Left hindlimb (tissue), 1 donor: ENCODE measurements at places on chromosomes 5 and 9.

DNA sequence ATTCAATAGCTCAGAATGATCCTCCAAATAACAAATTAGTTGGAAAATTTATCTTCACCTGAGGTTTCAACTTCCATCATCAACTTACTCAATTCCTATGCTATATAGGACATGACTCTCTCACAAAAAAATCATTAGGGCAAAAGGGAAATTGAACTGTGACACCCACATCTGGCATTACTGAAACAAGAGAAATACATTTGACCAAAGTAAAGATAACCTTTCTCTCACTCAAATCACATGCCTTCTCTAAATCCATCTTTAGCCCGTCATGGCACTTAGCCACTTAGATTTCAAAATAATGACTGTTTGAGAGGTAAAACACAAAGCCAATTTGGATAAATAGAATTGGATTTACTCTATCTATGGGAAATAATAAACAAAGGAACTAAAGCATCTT, 126.4 kb downstream of the ADAMTS6 start:
- no peak for DNase-seq

GRCh38 chr5:131976414-131977211, 31.1 kb upstream of the MEIKIN start:
- DNase-seq = no peak

DNA sequence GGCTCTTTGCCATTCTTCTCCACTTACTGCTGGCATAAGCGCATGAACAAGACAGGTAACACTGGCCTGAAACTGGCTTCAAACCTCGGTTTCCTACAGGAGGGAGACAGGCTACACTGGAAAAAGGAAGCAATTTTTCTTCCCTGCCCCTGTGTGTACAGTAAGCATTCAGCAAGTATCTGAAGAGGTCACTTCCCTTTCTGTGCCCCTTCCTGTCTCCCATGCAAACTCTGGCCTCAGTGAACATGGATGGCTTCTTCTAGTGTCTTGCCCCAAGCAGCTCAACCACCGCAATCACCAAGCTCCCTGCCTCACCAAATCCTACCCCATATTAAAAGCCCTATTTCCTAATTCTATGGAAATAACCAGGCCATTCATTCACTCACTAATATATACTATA, 42.4 kb downstream of the SERINC5 start:
- DNase-seq = no peak

DNA sequence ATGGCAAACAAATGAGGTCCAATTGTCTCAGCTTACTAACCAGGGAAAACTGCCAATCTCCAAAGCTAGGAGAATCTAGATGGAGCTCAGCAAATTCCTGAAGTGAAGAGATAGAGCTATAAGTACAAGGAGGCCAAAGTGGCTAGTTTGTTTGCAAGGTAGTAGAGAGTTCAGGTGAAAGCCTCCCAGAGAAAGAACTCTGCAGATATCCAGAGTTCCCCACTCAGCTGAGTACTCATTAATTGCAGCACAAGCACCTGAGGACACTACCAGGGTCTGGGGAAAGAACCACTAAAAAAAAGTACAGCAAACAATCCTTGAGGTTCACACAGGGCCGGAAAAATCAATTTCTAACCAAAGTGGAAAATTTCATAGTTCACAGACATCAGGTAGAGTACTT, 250.9 kb downstream of the TMEM232 start:
- DNase-seq = no peak

- DNase-seq = peak; percentile 67
Measured at GRCh38 chr9:36074870-36075532, 38.3 kb downstream of the RECK start.

DNA sequence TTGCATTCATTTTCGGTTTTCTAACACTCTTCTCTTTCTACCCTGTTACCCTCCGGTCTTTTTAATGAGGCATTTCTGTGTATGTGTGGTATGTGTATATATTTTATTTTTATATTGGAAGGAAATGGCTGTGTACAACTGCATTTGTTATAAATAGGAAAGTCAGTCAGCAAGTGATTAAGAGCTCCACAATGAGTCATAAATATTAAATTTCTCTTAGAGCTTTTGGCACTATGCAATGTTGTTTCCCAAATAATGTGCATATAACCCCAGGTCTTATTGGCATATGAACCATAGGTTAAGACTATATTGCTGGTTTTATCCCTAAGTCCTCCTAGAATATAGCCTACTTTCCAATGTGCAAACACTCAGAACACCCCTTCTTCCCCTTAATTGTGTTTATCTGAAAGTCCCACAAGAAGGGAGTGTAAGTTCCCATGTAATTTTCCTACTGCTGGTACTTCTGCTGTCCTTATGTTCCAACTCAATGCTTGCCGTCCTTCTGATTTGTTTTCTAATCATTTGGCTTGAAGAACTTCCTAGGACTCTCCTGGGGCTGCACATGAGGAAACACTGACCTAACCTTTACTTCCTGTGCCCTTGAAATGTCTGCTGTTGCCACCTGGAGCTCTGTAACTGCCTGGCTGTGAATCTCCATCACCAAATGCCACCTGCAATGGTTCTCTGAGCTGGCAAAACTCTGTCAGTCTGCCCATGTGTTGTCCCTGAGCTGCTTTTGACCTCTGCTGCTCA, 65.5 kb upstream of the PCSK5 start:
- no peak for DNase-seq

DNA sequence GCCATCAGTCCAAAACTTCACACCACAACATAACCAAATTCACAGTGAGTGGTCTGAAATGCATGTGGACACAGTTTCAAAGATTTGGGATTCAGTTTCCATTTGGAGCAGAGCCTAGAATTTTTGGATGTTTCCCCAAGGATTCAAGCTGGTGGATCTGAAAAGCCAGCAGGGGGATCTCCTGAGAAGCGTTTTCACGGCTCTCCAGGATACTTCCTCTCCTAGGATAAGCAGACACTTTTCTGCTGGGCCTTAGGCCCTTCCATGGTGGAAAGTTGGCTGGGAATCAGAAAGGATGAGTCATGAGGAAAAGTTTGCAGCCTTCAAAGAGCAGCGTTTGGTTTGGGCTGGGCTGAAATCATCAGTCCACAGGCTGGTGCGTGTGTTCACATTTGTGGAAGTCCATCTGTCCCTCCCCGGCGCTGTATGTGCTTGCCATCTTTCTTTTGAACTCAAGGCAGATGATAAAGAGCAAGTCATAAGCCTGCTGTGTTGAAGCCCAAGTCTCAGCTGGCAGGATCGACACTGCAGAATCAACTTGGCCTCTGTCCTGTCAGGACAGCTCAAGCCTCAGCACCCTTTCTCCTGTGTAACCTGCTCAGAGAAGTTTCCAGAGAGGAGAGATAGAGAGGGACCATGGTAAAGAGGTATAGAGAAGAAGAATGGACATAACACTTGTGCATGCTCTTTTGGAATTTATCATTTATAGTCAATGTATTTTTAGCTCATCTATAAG, 152.6 kb upstream of the MSX2 start:
- DNase-seq = peak; percentile 84

- no peak for DNase-seq
Measured at GRCh38 chr5:73253047-73253660, 80.2 kb downstream of the TMEM174 start.

GRCh38 chr5:142977363-142978051, 207.3 kb downstream of the ARHGAP26 start:
- DNase-seq = no peak

DNA sequence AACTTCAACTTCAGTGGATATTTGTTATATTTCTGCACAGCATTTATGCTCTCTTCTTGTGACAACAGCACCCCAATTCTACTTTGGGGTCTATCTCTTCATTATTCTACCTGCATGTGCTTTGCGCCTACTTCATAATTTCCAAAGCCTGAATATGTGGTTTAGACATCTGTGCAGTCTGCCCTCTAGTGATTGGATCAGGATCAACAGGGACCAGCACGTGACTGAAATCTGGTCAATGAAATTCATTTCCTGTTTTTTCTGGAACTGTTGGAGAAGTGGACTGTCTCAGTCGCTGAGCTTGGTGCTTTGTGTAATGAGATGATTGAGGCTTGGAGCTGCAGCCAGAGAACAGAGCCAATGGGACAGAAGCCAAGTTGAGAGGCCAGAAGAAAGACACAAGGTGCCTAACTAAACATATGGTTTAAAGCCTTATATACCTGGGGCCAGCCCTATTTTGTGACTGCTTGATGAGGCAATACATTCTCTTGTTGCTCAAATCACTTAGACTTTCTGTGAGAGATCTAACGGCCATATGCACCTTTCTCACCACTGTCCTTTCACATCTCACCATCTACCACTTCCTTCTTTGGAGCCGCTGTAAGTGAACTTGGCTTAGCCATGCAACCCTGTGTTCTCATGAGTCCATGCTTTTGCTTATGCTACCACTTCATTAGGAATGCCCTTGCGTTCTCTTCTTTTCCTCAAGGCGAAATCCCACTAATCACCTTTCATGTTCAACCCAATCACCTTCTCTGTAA, 68.8 kb upstream of the PPP2R2B start:
- DNase-seq = no peak

GRCh38 chr9:78775211-78775610, 478.3 kb downstream of the PSAT1 start:
- DNase-seq = no peak

- no peak for DNase-seq
Measured at GRCh38 chr9:136901516-136902258, 15.4 kb downstream of the TRAF2 start.

DNA sequence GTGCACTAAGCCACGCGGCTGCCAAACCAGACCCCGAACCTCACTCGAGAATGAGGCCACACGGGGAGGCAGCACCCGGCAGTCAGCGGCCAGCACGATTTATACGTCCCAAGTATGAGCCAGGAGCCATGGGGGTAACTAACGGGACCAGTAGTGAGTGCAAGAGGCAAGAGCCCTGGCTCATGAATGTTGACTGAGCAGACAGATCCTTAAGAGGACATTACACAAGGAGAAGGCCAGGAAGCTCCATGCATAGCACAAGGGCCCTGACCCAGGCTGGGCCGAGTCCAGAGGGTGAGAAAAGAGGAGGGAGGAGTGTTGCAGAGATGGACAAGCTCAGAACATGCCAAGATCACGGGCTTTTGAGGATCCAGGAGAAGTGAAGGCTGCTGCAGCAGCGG, 58.6 kb upstream of the PHYKPL start:
- peak; percentile 6 for DNase-seq

DNA sequence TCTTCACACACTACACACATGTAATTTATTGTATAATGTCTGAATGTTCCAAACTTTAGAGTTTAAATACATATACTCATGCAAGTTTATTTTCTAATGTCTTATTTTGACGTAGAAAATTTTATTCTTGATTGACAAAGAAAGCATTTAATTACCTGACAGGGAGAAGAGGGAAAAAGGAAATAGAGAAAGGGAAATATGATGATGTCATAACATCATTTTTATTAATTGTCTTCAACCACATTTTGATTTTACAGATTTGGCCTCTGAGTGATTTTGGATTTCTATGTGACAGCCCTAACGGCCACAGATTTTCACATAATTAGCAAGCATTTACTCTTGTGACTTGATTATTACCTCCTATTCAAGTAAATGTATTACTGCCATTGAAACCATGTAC, 106.1 kb upstream of the FSTL4 start:
- no peak for DNase-seq

- no peak for DNase-seq
Measured at GRCh38 chr5:27494887-27495286, 456.5 kb upstream of the CDH9 start.

DNA sequence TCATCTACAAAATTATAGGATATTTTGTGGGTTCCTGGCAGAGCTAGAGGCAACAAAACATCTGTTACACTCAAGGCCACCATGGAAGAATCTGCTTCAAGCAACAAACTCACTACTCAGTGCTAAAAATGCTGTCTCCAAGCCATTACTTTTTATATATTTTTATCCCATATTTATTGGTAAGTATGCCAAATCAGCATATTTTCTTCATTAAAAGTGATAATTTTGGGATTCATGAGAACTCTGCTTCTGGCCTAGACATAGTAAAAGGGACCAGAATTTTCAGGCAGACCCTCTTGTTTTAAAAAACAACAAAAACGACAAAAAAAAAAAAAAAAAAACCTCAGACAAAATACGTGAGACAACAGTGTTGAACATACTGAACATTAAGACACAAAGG, 236.0 kb downstream of the EDIL3 start:
- DNase-seq = no peak

- peak; percentile 21 for DNase-seq
Measured at GRCh38 chr9:92618633-92619225, 51.2 kb downstream of the IPPK start.

GRCh38 chr9:36718612-36719011, 145.9 kb downstream of the MELK start:
- DNase-seq = no peak

GRCh38 chr5:167915237-167915636, 376.2 kb upstream of the WWC1 start:
- DNase-seq = no peak

DNA sequence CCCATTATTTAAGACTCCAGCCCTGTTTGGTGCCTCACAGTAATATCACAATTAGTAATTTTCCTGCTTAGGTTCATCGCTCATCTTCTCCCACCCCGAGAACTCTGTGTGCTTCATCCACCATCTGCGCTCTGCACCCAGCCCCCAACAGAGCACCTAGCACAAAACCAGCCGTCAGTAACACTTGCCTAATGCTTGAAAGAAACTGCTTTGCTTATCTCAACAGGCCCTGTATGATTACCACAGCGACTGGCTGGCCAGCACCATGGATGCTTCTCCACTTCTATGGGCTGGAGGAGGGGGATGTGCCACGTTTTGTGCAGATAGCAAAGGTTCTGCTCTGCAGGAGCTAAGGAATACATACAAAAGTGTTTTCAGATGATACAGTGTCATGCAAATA, 166.8 kb downstream of the SPOCK1 start:
- no peak for DNase-seq

DNA sequence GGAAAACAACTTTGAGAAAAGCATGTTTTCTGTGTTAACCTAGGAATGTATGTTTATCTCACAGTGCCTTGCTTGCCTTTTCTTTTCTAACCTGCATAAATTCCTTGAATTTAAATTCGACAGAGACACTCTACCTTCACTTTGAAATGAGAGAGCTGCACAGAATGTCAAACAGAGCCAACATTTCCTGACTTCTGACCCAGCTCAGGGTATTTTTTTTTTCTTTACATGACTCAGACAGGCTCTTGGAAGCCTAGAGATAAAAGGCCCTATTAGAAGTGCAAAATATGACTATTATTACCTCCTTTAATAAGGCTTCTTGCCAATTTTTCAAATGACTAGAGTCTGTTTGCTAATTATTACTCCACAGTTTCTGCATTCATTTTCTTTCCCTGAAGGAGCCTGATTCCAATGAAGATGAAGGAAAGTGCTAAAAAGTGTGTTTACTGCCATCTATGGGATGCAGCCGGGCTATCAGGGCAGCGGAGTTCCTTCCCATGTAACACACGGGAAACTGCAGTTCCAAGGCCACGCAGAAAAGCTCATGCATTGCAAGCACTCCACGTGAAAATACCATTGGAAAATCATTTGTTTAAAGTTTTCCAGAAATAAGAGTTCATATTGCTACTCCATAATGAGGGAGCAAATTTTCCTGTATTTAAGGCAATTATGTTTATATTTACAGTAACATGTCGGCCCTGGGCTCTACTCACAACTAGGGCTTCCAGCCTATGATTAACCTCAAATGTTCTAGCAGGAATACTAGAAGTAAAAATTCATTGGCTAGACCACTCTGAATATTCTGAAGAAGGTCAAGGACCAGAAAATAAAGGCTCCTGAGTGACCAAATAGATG, 485.6 kb downstream of the ZSWIM6 start:
- peak; percentile 55 for DNase-seq
